ENCODE measurements at places on chromosomes 1 and 21. TPM values are rescaled to one million over a fixed set of nuclear protein-coding genes. Genes with fewer than 3 reads are reported as not detected.

Gene SEMA4A
- 45.9 TPM for total RNA-seq

Gene PRELP
- 24.5 TPM for total RNA-seq

Gene OBSCN
- total RNA-seq: 30.0 TPM

Gene ARMH1
- total RNA-seq: 3.9 TPM

Gene PAQR6
- total RNA-seq: 4.2 TPM

DNA sequence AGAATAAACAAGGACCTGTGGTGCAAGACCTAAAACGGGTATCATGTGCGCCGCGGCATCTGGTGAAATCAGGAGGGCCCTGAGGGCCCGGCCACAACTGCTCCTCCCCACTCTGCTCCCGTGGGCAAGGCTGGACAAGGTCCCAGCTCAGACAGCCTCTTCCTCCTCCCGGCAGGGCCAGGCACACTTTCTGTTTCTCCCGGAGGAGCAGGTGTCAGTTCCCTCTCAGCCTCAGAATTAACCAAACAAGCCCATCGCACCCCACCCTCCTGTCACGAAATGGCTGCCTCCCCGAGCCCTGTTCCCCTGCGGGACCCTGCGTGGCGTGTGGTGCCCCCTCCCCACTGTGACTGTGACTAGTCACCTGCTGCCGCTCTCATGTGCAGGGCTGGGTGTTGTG is 15.2 kb downstream of the PTTG1IP start:
- no peak for DNase-seq

DNA sequence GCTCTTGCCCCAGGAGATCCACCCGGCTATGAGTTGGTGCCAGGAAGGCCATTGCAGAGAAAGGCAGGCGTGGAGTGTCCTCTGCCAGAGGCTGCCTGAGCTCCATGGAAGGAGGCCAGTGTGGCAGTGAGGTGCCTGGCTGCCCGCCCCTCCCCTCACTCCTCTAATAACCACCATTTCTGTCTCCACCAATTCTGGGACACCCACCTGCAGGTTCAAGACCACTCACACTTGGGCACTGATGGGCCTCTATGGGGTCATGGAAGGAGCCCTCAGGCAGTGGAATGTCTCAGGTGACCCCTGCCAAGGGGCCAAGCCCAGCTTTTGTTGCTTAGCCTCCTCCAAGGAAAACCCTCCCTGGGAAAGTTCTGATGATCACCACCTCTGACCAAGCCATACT is 731.6 kb downstream of the MATN1 start:
- no peak for DNase-seq

GRCh38 chr1:12462586-12462985 is 155.4 kb downstream of the DHRS3 start:
- DNase-seq: no peak

GRCh38 chr1:175497501-175497900 is 245.9 kb downstream of the TNR start:
- no peak for DNase-seq

DNA sequence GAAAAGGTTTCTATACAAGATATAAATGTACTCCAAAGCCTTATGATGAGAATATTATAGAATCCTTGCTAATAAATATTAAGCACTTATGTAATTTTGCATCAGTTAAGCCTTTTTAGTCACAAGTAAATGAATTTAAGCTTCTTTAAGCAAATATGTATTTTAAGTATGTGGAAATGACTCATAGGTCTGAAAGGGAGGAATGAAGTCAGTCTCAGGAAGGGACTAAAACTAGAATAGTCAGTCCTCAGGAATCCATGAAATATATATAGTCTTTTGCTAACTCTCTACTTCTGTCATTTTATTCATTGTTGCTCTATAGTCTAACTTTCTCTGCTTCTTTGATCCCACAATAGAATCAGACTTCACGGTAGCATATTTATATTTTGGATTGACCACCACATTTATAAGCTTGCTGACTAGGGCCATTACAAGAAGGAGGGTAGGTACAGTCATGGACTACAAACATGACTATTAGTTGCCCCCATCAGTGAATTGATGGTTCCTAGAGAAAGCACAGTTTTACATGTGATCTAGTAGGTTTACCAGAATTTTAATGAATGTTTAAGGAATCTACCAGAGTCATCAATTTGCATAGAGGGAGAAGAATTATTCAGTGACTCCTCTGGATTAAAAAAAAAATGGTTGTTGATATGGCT is 20.2 kb upstream of the RABGGTB start:
- no peak for DNase-seq
